ENCODE measurements at places on chromosomes 4 and X.

- DNase-seq = no peak
Observed at GRCh38 chr4:94653095-94653649, 104.6 kb upstream of the BMPR1B start.

DNA sequence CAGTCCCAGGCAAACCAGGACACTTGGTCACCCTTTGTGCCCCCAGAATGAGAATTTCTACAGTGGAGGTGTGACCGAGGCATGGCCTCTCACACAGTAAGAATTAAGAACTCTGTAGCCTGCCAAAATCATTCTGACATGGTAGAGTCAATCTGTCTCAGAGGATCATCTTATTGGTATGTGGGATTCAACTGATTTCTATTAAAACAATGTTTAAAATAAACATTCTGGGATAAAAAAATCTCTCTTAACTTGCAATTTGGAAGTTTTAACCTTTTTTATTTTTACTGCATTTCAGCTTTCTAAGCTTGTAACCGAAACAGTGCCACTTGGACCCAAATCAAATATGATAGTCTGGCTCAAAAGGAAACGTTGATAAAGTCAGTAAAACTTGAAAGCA, 165.4 kb upstream of the LDB2 start:
- no peak for DNase-seq

DNA sequence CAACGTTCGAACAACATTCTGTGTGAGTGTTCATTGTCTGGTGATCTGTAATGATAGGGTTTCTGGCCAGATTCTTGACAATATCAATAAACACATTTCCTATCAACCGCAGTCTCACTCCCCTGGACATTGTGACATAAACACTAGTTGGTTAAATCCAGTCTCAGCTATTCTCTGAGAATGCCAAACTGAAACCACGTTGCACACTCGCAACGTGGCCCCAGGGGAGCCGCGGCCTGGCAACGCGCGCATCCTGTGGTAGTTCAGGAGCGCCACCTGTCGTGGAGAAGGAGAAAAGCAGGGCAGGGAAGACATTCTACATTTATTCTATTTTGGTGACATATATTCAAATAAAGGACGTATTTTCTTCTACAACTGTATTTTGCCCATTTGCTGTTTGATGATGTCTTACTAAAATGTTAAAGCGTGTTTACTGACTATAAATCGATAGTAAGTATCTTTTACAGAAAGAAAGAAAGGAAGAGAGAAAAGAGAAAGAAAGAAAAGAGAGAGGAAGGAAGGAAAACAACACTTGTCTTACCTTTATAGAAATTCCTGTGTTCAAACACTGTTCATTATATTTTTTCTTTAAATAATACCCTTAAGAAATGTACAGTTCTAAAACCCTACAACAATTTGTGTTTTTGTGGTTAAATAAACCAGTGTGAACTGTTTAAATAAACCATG, 738.3 kb upstream of the FRG1 start:
- peak; percentile 28 for DNase-seq

GRCh38 chr4:177895136-177895535, 452.9 kb upstream of the AGA start:
- DNase-seq = no peak

DNA sequence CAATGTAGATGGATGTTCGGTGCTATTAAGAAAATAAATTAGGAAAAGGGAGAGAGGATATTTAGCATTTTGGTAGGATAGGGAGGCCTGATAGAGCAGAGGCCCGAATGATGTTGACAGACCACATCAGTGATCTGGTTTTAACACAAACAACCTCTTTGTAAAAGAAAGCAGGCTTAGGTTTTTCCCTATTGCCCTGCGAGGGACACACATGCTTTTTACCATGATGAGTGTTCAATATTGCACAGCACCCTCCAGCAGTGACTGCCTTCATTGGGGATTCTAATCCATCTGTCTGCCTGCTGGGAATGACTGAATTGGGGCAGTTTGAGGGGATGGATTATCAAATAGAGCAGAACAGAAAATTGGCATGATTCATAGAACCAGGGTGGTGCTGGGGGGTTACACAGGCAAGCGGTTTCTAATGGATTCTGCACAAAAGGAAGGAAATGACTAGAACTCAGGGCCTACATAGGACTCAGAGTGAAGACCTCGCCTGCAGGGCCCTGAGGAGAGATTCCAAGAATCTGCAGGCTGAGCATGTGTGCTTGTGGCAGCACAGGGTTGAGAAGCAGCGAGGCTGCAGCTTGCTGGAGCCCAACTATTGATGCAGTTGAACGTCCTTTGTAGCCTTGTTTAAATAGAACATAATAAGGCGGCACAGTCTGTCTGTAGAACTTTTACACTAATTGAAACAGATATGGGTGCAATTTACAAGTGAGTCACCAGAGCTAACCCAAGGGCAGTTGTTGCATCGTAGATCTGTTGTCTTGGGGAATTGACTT, 58.0 kb downstream of the RHOH start:
- DNase-seq = no peak

DNA sequence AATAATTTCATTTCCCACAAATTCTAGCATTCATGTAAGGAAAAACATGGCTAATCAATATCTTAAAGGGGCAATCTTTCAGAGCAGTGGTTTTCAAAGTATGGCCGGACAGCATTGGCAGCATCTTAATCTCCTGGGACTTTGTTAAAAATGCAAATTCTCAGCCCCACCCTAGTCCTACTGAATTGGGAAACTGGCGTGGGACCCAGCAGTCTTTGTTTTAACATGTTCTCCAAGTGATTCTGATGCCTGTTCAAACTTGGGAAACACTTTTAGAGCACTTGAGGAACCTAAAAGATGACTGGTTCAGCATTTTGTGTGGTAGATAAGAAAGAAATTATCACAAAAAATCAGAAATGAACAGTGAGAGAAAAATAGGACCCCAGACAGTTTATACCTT, 65.7 kb downstream of the ZFX start:
- DNase-seq = no peak

DNA sequence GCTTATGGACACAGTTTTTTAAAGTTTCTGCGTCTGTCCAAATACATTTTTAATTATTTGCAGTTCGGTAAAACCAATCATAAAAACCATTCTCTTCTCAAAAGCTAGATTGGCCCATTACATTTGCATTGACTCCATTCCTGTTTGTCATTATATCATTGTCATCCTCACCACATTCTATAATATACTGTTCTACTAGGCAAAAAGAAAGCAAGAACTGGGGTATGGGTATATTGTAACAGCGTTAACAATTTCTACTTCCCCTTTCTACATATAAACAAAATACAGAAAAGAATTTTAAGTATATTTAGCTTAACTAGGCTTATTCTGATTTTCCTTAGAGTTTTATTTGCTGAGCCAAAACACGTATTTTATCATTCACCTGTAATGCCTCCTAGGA, 91.8 kb downstream of the RAP1GDS1 start:
- DNase-seq = no peak

DNA sequence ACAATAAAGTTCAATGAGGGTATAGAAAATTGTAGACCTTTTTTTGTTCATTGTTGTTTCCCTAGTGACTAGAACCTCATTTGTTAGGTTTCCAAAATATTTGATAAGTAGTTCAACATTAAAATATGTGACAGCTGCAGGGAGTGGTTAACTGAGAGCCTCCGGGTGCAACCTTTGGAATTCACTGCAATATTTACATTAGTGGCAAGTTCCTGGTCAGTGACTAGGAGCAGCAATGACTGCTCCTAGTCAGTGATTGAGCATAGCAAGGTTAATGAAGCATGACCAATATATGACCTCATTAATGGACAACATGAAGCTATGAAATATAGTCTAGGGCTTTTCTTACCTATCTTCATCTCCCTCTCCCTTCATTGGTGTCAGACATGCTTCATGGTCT, 65.8 kb upstream of the FAM47A start:
- DNase-seq = no peak

GRCh38 chr4:172035562-172035961, 222.4 kb downstream of the GALNTL6 start:
- no peak for DNase-seq

DNA sequence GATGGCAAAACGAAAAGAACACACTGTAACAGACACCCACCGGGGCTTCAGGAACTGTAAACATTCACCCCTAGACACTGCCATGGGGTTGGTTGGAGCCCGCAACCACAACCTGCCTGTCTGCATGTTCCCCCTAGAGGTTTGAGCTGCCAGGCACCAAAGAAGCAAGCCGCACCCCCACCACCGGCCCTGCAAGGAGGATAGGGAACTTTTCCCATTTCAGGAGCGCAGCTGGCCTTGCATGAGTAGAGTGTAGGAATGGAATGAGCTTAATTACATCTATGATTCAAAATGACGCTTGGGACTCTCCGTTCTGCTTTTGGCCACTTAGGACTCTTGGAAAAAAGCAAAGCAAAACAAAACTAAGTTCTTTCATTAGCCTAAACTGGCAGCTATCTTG, 243.6 kb upstream of the CTSO start:
- no peak for DNase-seq

DNA sequence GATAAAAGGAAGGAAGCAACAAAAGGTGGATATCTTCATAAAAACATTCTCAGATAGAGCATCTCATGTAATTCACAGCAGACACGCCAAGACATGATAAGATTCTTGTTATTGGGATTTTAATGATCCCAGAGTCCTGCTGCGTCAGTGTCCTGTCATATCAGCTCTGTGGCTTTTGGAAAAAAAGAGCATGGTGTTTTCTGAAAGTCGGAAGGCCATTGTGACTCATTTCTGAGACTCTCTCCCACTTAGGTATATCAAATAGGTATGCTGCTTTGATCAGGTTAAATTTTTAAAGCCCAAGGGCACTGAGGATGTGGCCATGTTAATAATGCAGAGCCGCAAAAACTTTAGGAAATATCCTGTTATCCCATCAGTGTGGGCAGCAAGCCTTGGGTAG, 481.0 kb downstream of the KCNIP4 start:
- no peak for DNase-seq

GRCh38 chr4:73891739-73892405, 22.7 kb downstream of the CXCL1 start:
- no peak for DNase-seq

- DNase-seq = no peak
Observed at GRCh38 chrX:70166601-70167590, 10.4 kb upstream of the DGAT2L6 start.

DNA sequence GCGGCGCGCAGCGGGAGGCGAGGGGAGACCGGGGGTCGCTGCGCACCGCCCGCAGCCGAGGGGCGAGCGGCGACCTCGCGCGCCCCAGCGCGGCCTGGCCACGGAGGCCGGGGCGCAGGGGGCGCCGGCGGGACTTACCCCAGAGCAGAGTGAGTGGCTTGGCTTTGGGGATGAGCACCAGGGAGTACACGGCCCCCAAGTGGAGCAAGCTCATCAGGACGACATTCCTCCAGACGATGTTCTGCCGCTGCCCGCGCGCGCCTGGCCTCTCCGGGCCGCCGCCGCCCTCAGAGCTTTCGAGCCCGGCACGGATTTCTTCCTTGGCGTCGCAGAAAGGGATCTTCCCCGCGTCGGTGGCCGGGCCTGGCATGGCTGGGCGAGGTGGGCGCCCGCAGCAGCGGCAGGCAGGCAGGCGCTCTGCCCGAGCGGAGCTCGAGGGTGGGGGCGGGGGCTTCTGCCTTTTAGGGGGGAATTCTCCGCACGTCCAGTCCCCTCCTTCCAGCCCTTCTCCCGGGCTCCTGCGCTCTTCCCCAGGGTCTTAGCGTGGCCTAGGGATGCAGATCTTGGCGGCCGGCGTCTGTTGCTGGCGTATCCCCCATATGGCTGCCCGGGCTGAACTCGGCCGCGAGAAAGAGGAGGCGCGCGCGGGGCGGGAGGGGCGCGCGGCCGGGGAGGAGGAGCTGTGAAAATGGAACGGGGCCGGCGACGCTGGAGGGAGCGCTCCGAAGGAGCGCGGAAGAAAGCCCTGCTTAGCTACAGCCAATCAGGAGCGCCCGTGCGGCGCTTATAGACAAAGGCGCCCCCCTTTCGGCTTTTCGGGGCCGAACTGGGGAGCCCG, at the start of gene SCD5:
SCD5 (minus strand) TSS at position 629 of the 838 bp plus-strand sequence; CDS start at position 370, 259 bp downstream.
- no peak for DNase-seq

DNA sequence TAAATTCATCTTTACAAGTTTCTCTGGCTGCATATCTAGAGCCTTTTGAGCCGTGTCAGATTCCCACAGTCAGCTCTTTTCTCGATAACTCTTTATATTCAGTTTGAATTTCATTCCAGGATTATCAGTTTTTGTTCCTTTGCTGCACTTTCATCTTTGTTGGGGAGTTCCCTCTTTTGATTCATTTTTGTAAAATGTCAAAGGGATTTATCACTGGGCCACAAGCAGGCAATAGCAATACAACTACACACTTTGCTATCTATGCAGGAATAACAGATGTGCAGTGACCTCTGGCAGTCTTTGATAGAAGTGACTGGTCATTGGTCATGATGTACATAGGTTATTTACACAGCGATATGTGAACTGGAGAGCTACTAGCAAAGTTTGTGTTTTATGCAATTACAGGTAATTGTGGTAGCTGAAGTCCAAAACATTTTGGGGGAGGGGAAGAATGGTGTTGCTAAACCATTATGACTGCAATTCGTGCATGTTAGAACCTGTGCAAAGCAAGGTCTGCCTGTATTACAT, 43.8 kb downstream of the HPGDS start:
- no peak for DNase-seq

DNA sequence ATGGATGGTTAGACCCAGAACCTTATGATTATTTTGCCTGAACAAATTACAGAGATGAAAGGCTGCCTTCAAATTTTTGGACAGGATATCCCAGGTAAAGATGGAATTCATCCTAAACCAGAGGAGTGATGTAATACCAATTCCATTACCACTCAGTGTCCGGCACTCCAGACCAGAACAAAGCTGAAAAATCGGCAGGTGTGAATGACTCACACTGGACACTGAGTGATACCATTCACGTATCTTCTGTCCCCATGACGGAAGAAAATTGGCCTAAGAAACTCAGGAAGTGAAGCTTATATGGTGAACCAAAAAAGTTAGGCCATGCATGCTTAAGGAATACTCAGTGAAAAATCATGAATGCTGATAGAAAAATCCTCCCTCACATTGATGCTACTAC, 34.5 kb downstream of the PALLD start:
- DNase-seq = no peak

- DNase-seq = no peak
Observed at GRCh38 chr4:77453911-77454310, 151.7 kb upstream of the CXCL13 start.

DNA sequence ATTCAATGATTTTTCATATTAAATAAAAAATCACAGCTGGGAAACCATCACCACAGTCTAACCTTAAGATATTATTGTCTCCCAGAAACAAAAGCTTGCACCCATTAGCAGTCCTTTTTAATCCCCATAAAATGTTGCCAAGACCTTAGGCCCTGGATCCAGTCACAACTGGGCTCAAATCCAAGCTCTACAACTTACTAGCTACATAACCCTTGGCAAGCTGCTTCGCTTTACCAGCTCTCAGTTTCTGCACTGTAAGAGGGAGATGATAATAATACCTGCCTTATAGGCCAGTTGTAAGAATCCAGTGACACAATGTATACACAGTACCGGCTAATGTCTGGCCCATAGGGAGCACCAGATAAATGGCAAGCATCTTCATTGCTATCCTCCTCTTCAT, 400.9 kb upstream of the FGF13 start:
- DNase-seq = no peak

GRCh38 chr4:53608242-53608641, 17.0 kb upstream of the LNX1 start:
- DNase-seq = no peak
